ENCODE measurements at places on chromosomes 12 and 14.

- DNase-seq, result no peak
Observed at GRCh38 chr12:112282920-112283319, 99.3 kb downstream of the HECTD4 start.

DNA sequence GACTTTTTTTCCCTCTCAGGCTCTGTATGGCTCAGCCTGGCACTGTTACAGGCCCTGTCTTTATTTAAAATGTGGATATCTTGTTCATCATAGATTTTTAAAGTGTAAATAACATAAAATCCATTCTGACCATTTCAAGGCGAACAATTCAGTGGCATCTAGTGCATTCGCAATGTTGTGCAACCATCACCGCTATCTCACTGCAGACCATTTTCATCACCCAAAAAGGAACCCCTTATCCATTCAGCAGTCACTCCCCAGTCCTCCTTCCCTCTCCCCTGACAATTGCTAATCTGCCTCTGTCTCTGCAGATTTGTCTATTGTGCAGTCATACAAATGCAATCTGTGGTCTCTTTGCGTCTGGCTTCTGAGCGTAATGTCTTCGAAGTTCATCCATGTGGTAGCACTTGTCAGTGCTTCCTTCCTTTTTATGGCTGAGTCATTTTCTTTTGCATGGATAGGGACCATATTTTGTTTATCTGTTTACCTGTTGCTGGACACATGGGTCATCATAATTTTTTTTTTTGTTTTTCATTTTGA, 148.8 kb upstream of the LHX5 start:
- no peak for DNase-seq

DNA sequence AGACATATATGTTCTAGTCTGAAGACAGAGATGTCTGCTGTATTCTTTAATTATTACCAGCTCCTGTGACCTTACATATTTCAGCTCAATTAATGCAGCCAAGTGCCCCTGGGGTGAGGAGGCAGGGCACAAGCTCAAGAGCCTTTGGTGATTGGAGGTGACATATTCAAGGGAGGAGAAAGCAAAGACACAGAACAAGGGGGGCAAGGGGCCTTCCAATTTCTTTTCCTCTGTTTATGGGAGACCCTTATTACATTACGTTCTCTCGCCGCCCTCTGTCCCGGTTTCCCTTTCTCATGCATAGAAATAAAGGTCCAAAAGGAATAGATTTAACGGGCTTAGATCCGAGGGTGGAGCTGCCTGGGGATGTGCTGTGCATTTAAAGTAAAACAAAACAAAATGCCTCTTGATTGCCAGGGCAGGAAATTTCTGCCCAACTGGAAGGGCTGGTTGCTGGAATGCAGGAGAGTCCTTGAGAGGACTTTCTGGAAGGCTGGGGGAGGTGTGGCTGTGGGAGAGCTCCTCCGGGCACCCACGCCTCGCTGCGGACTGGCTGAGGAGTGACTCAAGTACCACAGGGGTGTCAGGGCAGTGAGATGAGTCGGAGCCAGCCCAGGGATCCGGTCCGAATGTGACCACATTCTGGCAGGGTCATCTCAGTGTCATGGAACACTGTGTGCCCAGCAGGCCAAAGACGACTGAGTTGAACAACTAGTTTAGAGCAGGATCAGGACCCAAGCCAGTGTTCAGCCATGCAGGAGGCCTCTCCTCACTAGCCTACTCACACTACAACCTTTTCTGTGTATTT, 32.1 kb upstream of the GSG1 start:
- DNase-seq, result no peak

GRCh38 chr12:68591734-68592418, 18.8 kb upstream of the RAP1B start:
- DNase-seq, result no peak

DNA sequence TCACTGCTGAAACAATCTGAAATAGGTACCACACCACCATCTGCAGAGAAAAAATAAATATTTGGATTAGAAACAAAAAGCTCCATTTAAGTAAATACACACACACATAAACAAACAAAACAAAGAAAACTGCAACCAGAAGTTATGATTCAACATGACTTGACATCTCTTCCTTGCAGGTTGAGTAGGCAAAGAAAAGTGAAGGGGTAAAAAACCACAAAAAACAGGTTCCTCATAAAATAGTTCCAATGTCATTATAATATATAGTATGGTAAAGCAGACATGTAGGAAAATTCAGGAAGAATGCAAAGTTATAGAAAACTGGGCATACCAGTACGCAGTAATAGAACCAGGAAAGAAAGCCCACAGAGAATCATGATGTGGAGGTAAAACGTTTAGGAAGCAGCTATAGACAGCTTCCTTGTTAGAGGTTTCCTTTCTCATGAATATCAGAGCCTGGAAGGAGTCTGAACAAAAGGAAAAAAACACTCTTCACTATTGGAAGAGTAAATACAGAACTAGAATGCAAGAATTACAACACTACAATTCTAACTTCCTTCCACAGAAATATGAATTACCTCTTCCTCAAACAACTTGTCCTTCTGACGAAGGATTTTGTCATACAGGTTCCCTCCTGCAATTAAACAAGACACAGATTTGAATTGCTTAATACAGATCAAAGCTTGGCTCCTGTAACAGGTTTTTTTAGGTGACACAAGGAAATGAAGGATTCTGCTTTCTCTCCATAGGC, 6.1 kb downstream of the NEK9 start:
- DNase-seq, result no peak

- peak; percentile 62 for DNase-seq
Observed at GRCh38 chr14:52862632-52863333, 71.4 kb upstream of the GNPNAT1 start.

- no peak for DNase-seq
Observed at GRCh38 chr12:74922117-74922516, 287.5 kb downstream of the KCNC2 start.

- DNase-seq, result no peak
Observed at GRCh38 chr12:71134405-71134804, 23.4 kb downstream of the TSPAN8 start.

DNA sequence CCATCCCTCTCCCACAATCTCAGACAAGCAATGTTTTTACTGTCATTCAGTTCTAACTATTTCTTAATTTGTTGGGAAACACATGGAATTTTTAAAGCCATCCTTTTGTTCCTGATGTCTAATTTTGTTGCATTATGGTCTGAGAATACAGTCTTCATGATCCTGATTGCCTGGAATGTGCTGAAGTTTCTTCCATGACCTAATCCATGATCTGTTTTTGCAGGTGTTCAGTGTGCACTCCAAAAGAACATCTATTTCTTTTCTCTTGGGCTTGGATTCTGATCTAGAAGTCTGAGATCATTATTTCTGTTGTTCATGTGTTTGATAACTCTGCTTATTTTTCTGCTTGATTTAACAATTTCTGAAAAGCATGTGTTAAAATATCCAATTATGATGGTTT, 43.2 kb upstream of the PHC1 start:
- no peak for DNase-seq

DNA sequence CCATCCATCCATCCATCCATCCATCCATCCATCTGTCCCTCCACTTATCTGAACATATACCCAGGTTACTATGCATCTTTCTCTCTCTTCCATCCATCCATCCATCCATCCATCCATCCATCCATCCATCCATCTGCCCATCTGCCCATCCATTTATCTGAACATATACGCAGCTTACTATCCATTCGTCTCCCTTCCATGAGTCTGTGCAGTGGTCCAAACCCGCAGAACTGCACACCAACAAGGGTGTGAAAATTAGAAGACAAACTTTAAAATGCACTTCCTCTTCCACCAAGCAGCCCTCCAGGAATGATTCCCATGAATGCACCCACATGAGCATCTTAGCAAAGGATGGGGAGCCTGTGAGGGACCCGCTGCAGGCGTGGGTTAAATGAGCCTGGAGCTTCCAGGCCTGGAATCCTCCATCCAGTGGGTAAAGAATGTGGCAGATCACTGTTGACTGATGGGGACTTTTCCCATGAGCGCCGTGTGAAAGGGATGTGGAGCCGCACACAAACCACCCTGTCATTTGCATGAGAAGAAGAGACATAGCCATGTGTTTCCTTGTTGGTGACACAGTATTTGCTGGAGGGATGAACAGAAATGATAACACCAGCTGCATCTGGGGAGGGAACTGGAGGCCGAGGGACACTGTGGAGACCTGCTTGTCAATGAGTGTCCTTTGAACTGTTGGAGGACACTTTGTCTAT, 376.6 kb downstream of the ADGRD1 start:
- no peak for DNase-seq

GRCh38 chr12:54372113-54372806, 8.0 kb upstream of the GPR84 start:
- no peak for DNase-seq

GRCh38 chr12:90653040-90653439, 301.9 kb downstream of the CCER1 start:
- DNase-seq, result no peak

DNA sequence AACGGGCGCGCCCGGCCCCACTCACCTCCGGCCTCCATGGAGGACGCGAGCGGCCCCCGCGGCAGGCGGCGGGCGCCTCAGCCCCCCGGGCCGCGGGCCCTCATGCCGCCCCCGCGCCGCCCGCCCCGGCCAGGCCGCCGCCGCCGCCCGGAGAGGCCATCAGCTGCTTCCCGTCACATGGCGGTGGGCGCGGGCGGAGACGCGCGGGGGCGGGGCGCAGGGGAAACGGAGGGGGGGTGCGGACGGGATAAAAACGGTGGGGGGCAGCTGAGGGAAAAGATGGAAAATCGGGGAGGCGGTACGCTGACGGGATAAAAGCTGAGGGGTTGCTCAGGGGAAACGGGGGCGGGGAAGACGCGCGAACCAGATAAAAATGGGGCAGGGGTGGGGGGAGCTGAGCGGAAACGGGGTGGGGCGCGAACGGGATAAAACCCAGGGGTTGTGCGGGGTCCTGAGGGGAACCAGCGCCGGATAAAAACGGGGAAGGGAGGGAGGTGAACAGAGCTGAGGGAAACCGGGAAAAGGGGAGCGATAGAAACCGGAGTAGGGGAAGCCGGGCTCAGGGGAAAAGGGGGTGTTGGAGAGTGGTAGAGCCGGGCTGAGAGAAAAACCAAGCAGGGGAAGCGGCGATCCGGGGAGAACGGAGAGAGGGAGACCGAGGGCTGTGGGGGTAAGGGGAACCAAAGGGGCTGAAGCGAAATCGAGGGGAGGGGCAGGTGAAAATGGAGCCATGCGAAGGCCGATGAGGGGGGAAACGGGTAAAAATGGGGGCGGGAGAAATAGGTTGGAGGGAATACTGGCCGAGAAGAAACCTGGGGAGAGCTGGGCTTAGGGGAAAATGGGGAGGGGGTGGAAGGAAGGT, at the start of gene WSB2:
WSB2 (minus strand) TSS at position 169 of the 862 bp plus-strand sequence; CDS start at position 38, 131 bp downstream.
- DNase-seq, result peak; percentile 53

- no peak for DNase-seq
Observed at GRCh38 chr12:5140190-5140589, 96.5 kb downstream of the KCNA5 start.

DNA sequence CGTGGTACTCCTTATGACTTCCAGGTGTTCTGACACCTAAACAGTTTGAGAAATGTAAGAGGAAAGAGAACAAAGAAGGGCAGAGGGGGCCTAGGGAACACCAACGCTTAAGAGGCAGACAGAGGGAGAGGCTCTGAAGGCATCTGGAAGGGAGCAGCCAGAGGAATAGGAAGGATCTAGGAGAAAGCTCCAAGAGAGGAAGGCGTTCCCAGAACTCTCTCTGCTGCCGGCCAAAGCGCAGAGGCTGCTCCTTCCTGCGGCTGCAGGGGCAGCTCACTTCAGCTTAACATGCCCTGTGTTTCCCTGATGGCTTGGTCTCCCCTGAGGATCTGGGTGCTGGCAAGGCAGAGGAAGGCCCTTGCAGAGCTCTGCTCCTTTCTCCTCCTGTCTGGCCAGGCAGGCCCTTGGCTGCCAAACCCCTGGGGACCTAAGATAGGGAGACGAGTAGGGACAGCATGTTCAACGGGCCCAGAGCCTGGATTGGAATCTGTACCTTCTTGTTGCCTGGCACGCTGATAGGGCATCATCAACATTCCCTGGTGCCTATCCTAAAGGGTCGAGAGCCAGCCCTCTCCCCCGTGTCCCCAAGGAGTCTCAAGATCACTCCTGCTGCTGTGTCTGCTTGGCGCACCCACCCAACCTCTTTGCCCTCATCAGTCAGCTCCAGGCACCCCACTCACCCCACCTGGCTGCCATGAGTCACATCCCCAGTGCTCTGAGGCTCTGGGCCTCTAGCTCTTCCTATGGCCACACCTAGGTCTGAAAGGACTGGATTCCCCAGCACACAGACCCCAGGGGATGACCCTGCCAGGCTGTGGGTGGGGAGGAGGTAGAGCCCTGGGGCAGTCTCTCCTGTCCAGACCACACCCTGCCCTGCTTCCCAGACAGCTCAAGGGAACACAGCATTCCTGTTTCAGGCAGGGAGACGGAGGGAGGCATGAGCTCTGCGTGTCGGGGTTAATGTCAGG, 45.6 kb downstream of the LTBP2 start:
- DNase-seq, result no peak

- no peak for DNase-seq
Observed at GRCh38 chr12:2247596-2247995, 194.8 kb downstream of the CACNA1C start.

GRCh38 chr12:57127101-57127725, 1.1 kb upstream of the LRP1 start:
- peak; percentile 69 for DNase-seq

DNA sequence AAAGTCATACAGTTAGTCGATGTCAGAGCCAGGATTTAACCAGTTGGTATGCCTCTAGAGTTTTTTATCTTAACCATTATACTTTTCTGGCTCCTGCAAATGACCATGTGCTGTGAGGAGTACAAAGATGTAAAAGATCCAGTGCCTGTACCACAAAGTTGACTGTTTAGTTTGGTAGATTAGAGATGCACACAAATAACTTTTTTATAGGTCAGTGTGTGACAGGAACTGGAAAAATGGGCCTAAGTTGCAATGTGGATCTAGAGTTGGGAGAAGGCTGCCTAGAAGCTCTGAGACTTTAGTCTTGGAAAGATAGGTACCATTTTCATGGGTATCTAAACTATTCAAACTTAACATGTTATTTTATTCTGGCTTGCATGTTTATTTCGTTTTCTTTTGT, 32.8 kb upstream of the PPM1H start:
- no peak for DNase-seq

DNA sequence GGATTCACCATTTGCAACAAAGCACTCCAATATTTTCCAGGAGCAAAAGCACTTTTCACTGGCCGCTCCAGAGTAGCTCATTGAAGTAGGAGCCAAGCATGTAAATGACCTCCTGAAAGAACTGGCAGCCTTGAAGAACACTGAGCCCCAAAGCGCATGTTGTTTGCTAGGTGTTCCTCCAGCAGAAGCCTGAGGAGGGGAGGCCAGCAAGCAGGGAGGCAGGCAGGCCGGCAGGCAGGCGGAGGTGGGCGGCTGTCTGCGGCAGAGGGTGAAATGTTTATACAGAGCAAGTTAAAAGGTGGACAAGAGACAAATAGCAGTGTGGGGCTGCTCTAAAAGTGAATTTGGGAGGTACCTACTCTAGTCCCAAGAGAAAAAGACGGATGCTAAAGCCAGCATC, 439.4 kb downstream of the CCDC91 start:
- no peak for DNase-seq

DNA sequence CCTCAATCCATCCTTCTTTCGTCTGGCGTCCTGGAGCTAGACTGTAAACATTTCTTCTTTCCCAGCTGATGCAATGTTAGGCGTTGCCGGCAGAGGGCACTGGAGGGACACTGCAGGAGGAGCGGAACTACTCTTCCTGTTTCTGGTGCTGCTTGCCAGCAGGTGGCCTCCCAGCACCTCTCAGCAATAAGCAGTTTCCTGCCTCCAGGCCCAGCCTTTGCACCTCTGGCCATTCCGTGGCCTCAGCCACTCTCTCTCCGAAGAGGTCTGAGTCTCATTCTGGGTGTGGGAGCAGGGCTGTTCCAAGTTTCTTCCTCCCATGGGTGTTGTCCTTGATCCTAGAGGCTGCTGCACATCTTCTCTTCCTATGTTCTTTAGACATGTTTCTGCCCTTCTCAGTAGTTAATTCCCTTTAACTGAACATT, 7.5 kb upstream of the ASPG start:
- DNase-seq, result peak; percentile 90
